ENCODE measurements at places on chromosomes 2 and 18.

DNA sequence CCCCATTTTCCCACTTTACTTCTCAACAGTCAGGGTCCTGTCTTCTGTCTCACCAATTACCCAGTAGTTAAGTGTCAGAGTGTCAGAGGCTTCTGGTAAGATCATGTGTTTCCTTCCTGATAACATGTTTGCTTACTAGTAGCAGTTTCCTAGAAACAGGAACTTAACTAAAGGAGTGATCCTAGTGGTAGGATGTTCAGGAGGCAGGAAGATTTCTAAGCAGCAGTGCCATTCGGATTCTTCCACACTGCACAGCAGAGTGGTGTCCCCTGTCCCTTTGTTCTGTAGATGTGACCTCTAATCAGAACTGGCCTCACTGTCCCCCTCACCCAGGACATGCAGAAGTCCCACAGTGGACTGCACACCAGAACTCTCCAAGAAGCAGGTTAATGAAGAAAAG lies 221.8 kb upstream of the OSR1 start:
- no peak for DNase-seq

DNA sequence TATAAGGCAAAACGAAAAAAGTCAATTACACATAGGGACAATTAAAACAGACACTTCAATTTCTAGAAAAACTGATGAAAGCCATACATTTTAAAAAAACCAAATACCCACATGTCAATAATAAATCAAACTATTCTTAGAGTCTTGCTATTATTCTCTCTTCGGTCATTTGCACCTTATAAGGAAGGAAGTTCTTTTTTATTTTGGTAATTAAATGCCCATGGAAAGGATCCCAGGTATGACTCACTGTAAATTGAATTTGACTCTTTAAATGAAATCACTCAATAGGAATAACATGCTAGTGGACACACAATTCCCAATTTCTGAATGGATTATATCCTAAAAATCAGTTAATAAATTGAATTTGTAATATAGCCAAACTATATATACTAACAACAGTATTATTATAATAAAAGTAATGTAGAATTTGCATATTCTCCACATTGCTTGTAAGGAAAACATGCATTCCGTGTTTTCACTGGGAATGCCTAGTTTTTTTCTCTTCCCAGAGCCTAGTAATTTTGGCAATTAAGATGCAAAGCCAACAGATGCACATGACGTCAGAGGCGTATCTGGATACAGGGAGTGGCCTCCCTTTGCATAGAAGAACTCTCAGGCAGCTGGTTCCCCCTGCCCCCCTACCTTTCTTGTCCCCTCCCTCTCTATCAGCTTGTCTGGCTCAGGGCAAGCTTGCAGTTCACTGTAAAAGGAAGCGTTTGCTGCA lies 153.5 kb upstream of the PGAP1 start:
- no peak for DNase-seq

DNA sequence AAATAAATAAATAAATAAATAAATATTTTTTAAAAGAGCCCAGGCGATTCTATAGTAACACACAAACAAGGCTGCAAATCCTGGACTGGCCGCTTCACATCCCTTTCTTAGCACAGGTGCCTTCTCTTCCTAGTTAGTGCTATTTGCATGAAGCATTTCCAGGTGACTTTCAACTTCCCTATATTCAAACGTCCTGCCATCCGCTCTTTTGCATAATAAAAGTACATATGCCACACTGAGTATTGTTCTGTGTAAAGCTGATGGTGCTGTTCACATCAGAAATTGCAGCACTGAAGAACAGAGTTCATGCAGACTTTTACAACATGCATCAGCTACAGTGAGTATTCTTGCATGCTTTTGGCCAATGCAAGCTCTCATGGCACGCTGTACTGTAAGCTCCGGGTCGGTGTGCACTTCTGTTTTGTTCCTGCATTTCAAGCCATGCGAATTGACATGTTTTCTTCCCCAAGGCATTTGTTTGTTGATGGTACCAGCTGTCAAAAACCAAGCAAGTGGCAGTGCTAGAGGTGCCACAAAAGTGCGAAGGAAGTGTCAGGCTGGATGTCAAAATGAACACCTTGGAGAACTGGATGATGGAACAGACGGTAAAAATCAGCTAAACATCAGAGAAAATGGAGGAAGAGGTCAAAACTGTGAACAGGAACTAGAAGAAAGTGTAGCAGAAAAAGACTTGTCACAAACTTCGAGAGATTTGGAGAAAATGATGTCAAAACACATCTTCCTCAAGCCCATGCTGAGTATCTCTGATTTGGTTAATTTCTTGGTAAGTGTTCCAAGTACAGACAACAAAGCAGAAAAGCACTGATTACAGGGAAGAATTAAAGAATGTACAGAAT lies 25.5 kb upstream of the CEP68 start:
- no peak for DNase-seq

GRCh38 chr18:24825397-24825796 lies 365.0 kb downstream of the HRH4 start:
- DNase-seq: no peak

- DNase-seq: no peak
These were observed 207.7 kb upstream of the FANCL start for GRCh38 chr2:58448845-58449244.

GRCh38 chr2:60742419-60742818 lies 13.6 kb upstream of the PAPOLG start:
- no peak for DNase-seq

GRCh38 chr2:154203902-154204301 lies 332.2 kb downstream of the GALNT13 start:
- no peak for DNase-seq

DNA sequence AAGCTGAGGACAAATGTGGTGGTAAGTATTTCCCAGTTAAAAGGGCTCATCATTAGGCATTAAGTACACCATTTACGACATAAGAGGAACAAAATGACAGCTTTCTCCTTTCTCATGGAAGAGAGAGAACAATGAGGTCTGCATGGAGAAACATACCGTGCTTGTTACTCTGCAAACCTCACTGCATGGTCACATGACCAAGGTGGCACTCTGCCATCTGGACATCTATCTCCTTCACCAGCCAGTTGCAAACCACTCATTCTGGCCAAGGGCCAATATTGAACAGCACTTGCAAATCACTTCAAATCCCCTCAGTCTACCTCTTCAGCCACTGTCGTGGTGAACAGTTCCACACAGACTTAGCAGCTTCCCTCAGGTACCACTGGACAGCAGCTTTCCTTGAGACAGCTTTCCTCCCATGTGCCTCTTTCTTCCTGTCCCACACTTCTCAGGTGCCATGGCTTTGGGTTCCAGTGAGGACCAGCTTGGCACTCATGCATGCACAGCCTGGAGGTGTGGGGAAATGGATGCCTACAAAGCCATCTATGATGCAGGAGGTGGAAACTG lies 29.5 kb upstream of the DPP4 start:
- no peak for DNase-seq

DNA sequence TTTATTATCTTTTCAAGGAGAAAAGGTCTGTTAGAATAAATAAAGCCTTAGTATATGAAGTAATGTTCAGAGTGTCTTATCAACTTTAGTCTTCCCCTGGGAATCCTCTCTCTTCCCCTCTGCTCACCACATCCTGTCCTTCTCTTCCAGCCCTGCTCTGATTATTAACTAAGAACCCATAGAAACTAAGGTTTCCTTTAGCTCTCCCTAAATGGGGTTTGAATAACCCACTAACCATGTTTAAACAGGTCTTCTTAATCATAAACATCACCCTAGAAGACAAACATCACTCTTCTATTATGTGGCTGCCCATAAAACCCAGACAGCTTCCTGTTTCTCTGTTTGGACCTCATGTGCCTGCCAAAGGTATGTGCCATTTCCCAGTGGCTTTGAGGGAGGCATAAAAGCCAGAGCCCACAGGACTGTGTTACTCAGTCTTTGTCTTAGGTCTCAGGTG lies 50.1 kb downstream of the SLC14A1 start:
- DNase-seq: no peak

- no peak for DNase-seq
These were observed 714.6 kb downstream of the ERBB4 start for GRCh38 chr2:211823886-211824479.

- no peak for DNase-seq
These were observed 20.7 kb downstream of the FBXO15 start for GRCh38 chr18:74126684-74127655.

DNA sequence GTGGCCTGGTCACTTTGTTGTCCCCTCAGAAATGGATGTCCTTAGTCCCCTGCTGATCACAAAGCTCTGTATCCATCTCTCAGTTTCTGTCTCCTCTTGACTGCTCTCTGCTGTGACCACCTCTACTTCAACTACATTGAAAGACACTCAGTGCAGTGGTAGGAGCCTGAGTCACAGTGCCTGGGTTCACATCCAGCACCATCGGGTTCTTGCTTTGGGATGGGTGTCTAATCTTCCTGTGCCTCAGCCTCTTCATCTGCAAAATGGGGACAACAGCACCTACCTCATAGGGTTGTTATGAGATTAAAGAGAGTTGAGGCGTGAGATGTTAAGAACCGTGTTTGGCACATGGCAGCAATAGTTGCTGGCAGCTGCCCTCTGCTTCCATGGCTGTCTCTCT lies 30.6 kb downstream of the YPEL5 start:
- DNase-seq: no peak

- no peak for DNase-seq
These were observed 69.3 kb downstream of the BCL11A start for GRCh38 chr2:60484133-60484645.

- no peak for DNase-seq
These were observed 25.4 kb downstream of the CYBRD1 start for GRCh38 chr2:171547720-171548119.

DNA sequence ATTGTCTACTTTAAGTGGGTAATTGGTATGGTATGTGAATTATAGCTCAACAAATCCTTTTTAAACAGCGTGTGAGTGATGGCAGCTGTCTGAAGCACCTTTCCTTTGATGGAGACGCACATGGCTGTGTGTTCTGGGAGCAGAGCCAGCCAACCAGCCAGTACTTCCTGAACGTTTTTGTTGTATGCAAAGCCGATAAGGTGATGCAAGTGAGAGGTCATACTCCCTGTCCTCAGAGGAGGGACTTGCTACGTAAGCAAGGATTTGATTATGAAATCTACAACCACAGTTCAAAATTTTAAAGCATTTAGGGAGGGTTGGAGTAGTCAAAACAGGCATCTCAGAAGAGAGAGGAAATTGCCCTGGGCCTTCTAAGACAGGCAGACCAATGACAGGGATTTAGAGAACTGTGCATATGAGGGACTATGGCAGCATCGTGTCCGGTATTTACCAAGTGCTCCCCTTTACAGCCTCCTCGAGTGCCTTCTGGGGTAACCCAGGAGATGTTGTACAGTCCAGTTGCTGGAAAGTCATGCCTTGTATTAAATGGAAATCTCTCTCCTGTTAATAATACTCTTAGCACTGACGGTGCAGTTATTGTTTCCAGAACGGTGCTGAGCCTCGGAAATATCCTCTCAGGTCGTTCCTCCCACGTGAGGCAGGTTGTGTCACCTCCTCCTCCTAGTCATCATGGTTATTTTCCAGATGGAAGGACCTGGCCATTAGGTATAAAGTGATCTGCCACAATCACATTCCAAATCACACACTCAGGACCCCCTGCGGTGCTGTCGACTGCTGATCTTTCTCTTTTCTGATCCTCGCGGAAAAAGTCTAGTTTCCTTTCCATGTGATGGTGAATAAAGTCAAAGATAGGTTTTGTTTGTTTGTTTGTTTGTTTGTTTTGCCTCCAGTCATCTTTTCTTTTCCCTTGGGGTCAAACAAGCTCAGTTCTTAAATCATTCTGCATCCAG lies 28.4 kb downstream of the ARHGEF4 start:
- no peak for DNase-seq

DNA sequence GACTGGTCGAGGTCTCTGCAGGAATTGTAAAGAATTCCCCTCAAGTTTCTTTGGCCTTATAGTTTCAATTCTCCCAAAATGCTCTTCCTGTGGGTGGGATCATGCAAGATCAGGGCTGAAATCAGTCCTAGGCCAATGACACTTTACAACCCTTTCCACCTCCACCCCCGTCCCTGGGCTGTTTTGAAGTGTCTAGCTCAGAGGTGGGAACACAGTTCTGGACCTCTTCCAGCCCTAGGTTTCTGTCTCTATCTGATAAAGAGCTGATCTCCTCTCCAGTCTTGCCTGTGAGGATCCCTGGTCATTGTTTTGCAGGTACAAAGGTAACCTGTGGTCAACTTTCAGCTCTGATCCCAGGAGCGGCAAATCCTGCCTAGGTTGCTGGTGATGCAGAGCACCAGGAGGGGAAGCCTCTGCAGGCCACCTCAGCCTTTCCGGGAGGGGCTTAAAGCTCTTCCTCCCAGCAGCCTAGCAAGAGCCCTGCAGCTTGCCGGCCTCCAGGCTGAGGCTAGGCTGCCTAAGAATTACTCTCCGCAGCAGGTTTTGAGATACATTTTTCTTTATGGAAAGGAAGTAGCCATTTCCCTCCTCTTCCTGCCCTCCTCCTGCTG lies 69.8 kb upstream of the WIPF1 start:
- no peak for DNase-seq

DNA sequence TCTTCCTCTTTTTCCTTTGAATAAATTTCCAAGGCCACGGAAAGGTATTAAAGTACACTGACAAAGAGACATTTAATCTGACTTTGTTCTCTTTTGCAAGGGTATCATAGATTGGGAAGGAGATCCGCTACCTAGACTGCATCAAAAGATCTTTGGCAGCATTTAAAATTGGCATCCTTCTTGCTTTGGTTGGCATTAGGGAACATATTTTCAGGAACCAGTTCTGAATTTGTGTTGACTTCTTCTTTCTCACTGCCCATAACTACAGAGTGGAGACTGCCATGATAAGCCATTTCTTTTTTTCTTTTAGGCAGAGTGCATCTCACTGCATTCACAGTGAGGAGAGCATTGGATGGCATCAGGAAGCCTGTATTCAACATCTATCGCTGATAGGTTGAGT lies 83.4 kb downstream of the DOCK10 start:
- no peak for DNase-seq

DNA sequence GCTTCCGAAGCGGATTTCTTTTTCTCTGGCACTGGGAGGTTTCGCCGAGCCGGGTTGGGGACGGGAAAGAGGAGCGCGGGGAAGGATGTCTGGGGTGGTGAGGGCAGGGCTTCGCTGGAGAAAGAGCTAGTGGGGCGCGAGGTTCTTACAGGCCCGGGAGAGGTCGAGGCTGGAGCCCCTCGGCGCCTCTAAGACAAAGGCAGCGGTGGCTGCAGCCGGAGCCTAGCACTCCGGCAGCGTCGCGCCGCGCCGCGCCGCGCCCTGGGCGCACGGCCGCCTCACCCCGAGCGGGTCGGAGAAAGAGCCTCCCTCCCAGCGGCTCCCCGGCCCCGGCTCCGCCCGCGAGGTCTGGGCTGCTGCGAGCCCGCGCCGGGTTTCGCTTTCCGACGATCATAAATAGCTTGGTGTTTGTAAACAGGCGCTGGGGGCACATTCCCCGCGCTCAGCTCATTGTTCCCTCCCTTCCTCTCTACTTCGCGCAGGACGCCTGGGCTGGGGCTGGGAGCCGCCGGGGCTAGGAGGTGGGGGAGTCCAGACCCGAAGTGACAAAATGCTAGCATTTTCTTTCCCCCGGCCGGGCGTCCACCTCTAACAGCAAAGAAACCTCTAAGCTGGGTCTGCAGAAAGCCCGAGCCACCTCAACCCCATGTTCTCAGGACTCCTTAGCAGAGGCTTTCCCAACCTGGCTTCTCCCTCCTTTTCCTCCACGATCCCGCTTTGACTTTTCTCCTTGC lies 813 bp upstream of the MEIS1 start:
- DNase-seq: no peak

All from esophagus squamous epithelium (tissue), 5 donors.